Cardiac fibroblast (primary cell): ENCODE measurements at places on chromosomes 12 and 14.
A peak's percentile ranks its signal among the peaks of the same experiment; 100 is the strongest.

GRCh38 chr12:10033783-10034545, 3.5 kb downstream of the CLEC9A start:
- no peak for DNase-seq

DNA sequence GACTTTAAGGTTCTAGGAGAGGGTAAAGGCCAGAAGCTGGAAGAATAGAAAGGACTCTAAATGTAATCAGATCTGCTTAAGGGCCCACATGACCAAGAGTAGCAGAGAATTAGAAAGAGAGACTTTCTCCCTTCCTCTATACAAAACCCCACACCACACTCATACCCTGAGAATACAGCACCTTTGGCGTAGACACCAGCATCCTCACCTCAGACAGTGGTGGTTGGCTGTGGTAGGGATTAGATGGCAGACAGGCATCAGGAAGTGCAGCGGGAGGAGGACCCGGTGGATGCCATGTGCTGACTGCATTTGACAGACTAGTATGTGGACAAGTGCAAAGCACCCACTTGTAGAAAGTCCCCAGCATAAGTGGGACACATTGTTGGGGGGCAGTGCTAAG, 98.3 kb upstream of the AMIGO2 start:
- DNase-seq = no peak

DNA sequence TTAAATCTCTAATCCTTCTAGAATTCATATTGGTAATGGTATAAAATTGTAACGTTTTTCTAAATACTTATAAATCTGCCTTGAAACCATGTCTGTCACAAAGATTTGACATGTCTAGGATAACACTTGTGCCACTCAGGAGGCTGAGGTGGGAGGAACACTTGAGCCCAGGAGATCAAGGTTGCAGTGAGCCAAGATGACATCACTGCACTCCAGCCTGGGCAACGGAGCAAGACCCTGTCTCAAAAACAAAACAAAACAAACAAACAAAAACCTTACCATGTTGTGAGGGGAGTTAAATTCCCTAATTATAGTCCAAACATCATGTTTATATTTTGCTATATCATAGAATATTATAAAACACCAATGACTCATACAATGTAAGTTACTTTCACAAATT, 317.5 kb upstream of the SOX5 start:
- DNase-seq = no peak

DNA sequence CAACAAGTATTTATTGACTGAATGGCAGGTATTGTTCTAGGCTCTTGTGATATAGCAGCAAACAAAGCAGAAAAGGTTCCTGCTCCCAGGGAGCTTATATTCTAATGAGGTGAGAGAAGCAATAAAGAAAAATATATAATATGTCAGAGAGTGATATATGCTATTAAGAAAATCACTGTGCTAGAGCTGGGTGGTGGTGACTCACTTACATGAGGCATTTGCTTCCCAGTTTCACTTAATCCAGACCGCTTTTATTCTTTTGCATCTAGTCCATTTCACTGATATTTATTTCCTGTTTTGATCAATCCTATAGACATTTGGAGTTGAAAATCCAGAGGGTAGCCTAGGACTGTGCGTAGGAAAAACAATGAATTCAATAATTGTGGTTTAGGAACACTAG, 17.5 kb downstream of the TRHDE start:
- DNase-seq = no peak

- no peak for DNase-seq
These were observed 652.9 kb downstream of the NRXN3 start for GRCh38 chr14:78823035-78823434.

GRCh38 chr12:131506426-131506825, 204.5 kb upstream of the SFSWAP start:
- DNase-seq = no peak

DNA sequence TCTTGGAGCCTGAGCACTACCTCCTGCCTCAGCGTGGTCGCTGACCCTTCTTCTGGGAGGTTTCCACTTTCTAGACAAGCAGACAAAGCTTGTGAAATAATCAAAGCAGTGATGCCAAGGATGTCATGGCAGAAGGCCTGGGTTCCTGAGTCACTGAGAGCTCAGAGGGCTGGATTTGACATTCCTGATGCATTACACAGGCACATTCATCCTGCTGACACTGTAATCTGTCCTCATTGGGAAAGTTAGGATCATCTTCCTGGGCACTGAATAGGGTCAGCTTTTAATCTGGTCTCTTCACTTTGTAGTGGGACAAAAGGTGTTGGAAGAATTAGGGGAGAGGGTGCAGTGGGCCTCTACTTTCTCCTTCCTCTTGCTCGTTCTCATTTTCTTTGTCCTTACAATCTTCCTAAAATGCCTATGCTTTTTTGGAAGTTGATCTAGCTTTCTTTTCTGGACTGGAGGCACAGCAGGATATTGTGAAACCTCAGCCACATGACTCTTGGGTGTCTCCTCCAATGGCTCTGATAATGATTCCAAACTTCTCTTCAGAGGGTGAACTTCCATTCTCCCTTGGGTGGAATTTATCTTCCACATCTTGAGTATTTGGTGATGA, 29.6 kb downstream of the EEA1 start:
- peak; percentile 98 for DNase-seq

- DNase-seq = peak; percentile 79
These were observed 862 bp downstream of the CRIP2 start for GRCh38 chr14:105475269-105476096.

DNA sequence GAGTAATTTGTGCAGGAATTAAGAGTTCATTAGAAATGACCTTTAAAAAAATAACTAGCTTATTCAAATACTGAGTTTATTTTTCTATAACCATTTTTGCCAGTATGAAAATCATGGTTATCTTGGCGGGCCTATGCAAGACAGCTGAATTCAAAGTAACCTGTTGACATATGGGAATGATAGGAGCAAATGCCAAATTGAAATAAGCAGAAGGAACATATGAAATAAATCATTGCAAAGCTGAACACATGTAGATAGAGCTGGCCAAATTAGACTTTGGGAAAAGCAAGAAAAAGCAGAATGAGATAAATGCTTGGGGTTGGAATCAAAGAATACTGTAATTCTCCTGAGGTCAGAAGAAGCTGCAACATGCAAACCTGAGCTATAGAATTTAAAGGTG, 372.5 kb downstream of the ADAMTS20 start:
- no peak for DNase-seq

DNA sequence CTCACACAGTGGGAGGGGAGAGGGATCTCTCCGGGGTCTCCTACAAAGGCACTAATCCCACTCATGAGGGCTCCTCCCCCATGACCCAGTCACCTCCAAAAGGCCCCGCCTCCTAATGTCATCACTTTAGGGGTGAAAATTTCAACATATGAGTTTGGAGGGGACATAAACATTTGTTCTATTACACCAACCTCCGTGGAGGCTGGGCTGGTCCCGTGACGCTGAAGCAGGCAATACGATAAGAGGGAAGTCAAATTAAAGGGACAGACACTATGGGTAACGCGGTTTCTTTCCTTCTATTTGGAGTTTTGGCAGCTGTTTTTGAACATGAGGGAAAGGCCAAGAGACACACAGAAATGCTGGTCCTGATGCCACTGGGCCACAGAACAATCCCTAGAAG, 175.7 kb upstream of the VASH1 start:
- no peak for DNase-seq

GRCh38 chr12:94140556-94140955, 7.8 kb upstream of the PLXNC1 start:
- peak; percentile 35 for DNase-seq

DNA sequence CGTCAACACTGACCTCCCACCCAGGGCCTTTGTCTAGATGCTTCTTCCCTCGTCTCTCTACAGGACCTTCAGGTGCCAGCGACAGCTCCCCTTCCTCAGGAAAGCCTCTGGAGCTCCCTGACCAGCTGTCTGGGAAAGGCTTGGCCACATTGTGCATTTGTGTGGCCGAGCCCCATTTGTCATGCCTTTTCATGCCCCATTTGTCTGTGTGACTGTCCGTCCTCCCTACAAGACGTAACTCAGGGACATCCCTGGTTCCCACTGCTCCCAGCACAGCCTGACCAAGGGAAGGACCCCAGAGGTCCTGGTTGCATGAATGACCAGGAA, 23.8 kb downstream of the ZFYVE21 start:
- no peak for DNase-seq

DNA sequence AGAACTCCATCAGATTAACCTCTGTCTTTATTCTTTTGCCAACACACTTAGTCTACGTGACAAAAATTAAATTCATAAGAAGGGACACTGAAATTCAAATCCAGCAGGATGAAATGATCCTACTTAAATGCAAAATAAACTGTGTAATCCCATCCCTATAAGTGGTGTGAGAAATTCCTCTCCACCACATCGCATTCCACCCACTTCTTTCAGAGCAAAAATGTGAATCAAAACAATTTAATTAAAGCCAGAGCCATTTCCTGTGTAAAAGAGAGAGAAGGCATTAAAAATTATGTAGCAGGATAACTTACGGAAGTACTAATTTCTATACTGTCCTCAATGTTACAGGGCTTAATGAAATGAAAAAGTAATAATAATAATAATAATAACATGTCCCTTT, 844.3 kb downstream of the GALC start:
- no peak for DNase-seq

- no peak for DNase-seq
These were observed 38.0 kb downstream of the BTG1 start for GRCh38 chr12:92107621-92108131.

GRCh38 chr12:22083167-22083566, 37.1 kb downstream of the CMAS start:
- peak; percentile 56 for DNase-seq

DNA sequence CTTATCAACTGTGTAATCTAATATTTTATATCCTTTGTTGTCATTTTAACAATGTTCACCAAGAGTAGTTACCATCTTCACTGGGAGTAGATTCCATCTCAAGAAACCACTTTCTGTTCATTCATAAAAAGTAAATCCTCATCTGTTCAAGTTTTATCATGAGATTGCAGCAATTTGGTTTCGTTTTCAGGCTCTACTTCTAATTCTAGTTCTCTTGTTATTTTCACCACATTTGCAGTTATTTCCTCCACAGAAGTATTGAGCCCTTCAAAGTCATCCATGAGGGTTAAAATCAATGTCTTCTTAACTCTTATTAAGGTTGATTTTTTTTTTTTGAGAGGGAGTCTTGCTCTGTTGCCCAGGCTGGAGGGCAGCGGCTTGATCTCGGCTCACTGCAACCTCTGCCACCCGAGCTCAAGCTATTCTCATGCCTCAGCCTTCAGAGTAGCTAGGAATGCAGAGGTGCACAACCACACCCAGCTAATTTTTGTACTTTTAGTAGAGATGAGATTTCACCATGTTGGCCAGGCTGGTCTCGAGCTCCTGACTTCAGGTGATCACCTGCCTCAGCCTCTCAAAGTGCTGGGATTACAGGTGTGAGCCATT, 276.6 kb downstream of the ACSS3 start:
- DNase-seq = no peak

DNA sequence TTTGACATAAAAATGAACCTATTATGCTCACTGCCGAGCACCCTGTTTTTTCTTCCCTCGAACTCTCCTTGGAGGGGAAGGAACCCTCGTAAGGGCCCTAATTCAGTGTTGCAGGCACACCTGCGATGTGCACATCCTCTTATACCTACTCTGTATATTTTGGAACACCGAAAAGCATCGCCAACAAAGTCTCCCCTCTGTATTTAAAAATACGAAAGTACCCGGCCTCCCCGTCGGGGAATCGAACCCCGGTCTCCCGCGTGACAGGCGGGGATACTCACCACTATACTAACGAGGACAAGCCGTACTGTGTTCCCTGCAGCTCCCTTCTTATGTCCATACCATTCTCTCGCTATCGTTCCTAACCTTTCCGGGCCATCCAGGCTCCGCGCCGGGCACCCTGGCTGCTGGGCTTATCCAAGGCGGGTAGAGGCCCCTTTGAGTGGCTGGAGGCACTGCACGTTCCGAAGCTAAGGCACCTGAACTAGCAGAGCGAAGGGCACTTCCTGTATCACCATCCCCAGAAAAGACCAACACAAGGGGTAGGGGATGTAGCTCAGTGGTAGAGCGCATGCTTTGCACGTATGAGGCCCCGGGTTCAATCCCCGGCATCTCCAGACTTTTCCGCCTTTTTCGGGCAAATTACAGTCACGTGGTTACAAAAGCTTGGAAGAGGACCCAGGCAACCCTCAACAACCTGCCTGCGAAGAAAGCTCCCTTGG, 25.1 kb upstream of the UBC start:
- peak; percentile 97 for DNase-seq

DNA sequence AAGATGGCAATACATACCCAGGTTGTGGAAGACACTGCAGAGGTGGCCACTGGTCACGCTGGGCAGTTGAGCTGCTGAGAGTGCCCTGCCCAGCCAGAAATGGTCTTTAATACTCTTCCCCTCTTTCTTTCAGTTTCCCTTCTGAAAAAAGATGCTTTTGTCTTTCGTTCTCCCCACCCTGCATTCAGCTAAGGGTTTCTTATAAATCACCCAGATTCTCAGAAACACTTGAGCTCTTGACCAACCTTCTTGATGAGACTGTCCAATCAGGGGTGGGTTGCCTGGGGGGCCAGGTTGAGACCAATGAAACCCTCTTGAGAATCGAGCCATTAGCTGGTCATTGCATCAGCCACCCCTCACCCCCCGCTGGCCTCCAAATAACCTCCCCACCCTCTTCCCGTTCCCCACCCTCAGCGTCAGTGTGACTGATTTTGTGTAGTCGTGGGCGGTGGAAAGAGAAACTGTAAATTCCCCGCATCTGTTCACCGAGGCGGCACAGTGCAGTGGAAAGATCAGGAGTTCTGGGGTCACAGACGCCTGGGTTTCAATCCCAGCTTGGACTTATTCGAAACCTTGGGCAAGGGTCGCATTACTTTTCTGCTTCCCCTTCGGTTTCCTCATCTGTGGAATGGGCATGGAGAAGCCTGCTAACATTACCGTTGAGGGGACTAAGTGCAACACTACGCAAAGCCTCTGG, 52.3 kb downstream of the SLC25A47 start:
- peak; percentile 98 for DNase-seq

DNA sequence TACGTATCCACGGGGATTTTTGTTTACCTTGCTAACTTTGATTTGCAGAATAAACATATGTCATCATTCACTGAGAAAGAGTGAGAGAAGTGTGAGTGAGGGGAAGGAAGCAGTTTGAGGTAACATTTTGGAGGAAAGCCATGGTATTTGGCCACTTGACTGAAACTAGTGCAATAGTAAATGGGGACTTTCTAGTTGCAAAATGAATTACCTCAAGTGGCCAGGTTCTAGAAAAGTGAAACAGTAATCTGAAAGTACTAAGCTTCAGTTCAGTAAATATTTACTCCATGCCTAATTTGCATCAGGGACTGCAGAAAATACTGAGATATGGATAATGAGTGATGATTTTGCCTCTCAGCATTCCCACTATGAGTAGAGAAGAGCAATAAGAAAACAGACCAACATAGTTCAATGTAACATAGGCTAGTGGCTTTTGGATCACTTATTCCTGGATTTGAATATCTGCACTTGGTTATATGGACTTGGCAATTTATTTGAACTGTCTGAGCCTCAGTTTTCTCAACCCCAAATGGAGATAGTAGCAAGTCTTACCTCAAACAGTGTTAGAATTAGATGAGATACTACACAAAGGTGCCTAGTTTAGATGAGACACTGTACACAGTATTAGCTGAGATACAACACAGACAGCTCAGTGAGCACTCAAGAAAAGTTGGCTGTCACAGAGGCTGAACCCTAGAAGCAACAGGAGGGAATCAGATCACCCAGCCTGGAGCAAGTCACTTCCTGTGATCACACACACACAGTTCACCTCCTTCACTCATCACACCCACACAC, 439.1 kb downstream of the NPAS3 start:
- DNase-seq = no peak
